ENCODE measurements at places on chromosomes 7 and 10.
A peak's percentile ranks its signal among the peaks of the same experiment; 100 is the strongest.

DNA sequence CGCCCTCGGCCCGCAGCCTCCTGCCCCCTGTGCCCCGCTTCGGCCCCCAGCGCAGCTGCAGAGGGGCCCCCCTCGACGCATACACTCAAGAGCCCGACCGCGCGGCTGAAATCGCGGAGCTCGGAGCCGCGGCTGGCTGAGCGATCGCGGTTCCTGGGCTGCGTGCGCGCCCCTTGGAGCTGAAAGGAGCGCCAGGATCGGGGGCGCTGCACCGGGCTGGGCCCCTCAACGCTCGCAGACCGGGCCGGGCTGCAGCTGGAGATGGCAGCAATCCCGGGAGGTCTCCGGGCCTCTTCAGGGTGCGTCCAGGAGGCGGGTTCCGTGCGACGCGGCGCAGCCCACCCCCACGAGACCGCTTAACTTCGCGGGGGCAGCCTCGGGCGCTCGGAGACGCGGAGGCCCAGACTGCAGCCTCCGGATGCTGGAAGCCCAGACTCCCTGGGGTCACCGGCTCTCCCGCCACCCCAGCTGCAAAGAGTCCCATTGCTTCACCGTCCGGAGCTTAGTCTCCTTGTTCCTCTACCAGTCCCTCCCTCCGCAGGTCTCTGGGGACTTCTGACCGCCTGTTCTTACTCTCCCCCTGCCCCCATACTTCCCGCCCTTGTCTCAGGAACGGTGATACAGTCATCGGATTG lies 73.0 kb upstream of the LRRC4 start:
- DNase-seq: no peak

- peak; percentile 49 for DNase-seq
Measured at GRCh38 chr7:23469150-23469960, 936 bp downstream of the IGF2BP3 start.

- peak; percentile 34 for DNase-seq
Measured at GRCh38 chr10:75651417-75651816, 220.0 kb downstream of the LRMDA start.

DNA sequence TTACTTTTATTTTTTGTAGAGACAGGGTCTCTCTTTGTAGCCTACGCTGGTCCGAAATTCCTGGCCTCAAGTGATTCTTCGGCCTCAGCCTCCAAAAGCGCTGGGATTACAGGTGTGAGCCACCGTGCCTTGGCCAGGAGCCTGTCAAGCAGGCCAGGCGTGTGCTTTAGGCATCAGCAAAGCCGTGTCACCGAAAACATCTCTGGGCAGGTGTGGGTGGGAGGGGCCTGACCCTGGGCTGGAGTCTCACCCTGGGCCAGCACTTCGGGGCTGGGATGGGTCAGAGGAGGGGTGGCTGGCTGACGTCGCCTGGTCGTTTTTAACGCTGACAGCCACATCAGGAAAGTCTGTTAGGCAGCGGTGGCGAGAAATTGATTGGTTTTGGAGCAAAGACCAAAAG lies 80.9 kb downstream of the UNCX start:
- no peak for DNase-seq

- DNase-seq: peak; percentile 70
Measured at GRCh38 chr7:93148144-93148543, at the start of gene SAMD9L. TSS of gene SAMD9L (minus strand) at chr7:93148385. CDS start at chr7:93135971, 12,414 bp downstream.

DNA sequence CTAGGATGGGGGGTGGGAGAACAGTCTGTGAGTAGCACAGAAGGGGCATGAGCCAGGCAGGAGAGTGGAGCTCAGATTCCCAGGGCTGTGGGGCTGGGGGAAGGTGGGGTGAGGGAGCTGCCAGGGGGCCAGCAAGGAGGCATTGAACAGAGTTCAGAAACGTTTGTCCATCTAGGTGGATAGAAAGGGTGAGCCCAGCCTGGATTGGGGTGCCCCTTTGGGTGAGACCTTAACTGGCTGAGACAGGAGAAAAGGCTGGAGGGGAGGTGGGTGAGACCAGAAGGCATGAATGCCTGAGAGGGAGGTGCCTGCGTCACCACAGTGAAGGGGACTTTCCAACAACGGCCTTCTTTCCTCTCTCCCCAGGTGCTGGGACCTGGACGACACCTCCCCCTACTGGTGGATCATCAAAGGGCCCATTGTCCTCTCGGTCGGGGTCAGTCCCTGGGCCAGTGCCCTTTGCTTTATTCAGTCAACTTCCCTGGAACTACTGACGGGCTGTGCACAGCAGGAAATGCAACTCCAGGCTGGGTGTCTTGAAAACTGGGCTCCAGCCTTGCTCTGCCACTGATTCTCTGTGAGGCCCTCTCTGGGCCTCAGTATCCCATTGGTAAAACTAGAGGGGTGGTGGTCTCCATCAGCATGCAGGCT lies 11.0 kb downstream of the GHRHR start:
- peak; percentile 65 for DNase-seq

DNA sequence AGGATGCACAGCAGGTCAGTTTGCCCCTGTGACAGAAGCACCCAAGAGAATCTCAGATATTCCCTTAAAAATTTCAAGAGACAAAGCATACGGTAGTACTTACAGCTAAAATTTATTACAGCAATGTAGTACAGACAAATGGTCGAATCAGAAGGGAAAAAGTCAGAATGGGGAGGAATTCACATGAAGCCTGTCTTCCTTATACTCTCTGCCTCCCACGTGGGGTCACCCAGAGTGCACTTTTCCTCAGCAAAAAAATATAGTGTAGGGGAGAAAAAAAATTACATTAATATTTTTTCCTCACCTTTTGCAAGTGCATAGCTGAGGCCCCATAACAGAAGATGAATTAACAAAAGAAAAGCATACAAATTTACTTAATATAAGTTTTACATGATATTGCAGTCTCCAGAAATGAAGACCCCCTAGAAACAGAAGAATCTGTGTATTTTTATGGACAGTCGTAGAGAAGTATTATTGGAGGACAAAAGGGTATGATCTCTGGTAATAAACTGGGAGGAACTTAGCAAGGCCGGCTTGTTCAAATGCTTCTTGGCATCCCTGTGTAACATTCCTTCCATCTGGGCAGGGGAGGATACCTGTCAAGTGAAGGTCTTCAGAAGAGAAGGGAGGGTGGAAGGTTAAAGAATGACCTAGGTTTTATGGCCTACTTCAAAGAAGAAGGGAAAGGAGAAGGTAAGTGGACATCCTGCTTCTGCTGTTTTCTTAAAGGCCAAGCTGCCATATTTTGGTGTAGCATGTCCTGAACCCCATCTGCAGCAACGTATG lies 270.6 kb upstream of the MAGI2 start:
- no peak for DNase-seq

- DNase-seq: no peak
Measured at GRCh38 chr7:3158341-3158760, 114.7 kb upstream of the CARD11 start.

GRCh38 chr7:153443032-153443701 lies 609.0 kb upstream of the DPP6 start:
- DNase-seq: no peak

DNA sequence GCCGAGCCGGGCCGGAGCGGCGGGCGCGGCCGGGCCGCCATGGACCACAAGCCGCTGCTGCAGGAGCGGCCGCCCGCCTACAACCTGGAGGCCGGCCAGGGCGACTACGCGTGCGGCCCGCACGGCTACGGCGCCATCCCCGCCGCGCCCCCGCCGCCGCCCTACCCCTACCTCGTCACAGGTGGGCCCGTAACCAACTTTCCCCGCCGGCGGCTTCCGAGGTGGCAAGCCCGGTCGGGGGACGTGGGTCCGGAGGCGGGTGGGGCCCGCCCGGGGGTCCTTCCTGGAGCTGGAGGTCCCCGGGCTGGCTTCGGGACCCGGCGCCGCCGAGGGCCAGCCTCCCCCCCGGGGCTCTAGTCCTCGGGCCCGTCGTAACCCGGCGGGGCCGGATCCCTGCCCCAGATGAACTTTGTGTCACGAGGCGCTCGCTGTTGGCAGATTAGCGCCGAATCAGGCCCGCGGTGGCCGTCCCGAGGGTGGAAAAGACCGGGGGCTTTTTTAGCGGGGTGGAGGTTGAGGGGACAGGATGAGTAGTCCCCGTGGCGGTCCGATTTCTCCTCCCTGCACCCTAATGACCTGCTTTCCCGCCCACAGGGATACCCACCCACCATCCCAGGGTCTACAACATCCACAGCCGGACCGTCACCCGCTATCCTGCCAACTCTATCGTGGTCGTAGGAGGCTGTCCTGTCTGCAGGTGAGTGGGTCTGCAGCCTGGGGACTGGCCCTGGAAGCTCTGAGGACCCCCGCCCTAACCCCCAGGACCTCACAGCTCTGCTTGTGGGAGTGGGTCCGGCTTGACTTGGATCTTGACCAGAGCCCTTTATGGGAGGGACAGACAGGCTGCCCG lies 496 bp downstream of the BRI3 start:
- no peak for DNase-seq

DNA sequence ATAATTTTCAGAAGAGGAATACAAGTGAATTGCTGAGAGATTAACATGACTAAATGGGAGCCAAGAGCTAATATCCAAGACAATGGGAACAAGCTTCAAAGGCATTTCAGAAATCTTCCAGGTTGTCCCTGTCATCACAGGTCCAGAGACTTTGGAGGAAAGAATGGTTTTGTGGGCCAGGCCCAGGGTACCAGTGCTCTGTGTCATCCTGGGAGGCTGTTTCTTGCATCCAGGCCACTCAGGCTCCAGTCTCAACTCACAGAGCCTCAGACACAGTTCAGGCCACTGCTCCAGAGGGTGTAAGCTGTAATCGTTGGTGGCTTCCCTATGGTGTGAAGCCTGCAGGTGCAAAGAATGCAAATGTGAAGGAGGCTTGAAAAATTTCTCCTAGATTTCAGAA lies 170.4 kb upstream of the NRG3 start:
- no peak for DNase-seq
